ENCODE measurements at places on chromosomes 4 and X.

DNA sequence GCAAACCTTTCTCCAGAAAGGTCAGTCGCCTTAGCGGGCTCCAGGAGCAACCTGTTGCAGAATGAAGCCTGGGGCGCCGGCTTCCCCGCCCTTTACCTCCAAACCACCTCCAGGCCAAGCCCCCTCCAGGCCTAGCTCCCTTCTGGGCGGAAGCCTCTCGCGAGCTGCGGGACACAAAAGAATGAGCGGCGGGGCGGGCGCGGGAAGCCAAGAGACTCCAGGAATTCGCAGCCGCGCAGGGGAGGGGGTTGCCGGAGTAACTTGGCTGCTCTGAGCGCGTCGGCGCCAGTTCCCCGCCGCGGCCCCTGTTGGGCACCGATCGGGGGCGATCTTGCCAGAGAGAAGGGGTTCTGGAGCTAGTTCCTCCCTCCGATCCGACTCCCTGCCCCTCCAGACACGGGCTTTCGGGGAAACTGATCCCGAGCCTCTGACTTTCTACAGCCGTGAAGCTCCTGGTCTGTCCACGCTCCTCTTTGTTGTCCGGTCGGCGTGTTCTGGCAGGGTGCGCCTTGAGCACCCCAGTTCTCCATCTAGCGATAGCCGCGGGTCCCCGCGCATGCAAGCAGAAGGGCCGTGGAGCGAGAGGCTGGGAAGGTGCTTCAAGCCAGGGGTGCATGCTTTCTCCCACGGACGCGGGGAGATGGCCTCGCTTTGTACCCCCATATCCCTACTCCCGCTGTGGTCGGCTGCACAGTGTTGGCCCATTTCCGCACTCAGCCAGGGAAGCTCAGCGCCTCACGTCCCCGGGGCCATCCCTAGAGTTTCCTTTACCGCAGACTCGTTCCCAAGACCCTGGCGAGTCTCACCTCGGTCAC is 1.2 kb downstream of the PROM1 start:
- no peak for DNase-seq

GRCh38 chr4:183831683-183832082 is 73.4 kb upstream of the STOX2 start:
- DNase-seq: no peak

DNA sequence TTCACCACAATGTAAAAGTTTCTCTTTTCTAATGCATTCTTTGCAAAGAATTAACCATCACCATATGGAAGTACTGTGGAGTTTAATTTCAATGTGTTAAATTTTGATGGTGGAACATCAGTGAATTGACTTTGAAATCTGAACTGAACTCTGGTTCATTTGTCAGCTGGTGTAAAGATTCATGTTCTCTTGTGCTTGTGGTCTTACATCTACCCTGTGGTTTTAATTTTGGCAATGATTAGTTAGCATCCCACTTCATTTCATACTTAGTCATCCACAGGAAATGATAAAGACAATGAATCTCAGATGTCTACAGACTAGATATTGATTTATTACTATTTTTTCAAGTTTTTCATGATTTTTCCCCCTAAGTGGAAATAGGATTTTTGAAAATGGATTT is 77.8 kb downstream of the GRID2 start:
- DNase-seq: no peak

DNA sequence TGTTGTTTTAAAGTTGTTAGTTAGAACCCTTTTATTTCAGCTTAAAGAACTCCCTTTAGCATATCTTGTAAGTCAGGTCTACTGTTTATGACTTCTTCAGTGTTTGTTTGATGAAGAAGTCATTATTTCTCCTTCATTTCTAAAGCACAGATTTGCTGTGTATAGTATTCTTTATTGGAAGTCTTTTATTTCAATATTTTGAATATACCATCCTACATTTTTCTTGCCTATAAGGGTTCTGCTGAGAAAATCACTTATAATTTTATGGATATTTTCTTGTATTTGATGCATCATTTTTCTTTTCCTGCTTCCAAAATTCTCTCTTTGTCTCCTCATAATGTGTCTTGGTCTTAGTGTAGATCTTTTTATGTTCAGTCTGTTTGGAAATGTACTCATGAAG is 134.5 kb downstream of the CPXCR1 start:
- no peak for DNase-seq

DNA sequence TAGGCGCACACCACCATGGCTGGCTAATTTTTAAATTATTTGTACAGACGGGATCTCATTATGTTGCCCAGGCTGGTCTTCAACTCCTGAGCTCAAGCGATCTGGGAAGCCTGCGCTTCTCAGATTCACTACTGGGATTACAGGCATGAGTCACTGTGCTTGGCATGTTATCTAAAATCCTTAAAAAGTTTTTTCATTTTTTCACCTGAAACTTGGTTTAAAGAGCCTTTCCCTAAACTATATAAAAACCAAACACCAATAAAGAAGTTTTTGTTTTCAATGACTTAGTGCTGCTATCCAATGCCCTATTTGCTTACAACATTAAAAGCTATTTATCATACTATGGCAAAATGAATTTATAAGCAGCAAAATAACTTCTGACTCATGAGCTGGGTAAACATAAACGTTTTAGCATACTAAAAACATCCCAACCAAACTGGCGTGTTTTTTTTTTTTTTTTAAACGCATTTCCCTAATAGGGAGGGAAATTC is 127.8 kb downstream of the UBE2K start:
- no peak for DNase-seq

DNA sequence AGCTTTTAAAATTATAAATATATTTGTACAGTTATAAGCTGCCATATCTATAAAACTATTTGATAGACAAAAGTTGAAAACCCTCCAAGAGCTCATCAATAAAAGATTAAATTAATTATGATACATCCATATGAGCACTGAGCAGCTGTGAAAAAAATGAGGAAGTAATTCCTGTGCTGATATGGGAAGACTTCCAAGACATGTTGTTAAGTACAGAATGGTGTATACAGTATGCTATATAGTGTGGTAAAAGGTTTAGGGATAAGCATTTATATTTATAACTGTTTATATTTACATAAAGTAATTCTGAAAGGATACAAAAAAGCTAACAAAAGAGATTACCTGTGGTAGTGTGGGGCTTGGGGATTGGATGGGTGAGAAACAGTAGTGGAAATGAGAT is 92.8 kb upstream of the BMP2K start:
- no peak for DNase-seq

DNA sequence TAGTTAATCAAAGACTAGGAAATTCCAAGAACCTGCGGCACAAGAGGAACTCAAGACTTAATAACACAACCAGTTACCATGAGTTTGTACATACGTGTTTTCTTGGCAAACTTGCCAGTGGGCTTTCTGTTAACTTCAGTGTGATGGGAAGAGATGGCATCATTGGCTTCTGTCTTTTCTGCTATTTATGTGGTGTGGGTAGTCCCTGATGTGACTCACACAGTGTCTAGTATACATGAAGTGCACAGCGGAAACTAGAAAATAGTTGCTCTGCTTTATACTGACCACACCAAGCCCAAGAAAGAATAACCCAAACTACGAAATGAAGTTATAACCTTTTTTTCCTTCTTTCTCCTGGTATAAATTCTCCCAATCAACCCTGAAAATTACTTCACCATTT is 24.5 kb downstream of the DAPP1 start:
- no peak for DNase-seq

GRCh38 chr4:104532677-104533076 is 38.0 kb upstream of the CXXC4 start:
- DNase-seq: no peak

DNA sequence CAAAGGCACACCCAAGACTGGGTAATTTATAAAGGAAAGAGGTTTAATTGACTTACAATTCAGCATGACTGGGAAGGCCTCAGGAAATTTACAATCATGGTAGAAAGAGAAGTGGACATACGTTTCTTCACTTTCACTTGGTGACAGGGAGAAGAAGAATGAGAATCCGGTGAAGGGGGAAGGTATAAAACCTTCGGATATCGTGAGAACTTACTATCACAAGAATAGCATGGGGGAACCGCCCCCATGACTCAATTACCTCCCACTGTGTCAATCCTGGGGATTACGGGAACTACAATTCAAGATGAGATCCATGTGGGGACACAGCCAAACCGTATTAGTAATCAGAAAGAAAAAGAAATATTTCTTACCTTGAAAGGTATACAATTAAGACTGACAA is 782.9 kb upstream of the HS3ST1 start:
- no peak for DNase-seq

DNA sequence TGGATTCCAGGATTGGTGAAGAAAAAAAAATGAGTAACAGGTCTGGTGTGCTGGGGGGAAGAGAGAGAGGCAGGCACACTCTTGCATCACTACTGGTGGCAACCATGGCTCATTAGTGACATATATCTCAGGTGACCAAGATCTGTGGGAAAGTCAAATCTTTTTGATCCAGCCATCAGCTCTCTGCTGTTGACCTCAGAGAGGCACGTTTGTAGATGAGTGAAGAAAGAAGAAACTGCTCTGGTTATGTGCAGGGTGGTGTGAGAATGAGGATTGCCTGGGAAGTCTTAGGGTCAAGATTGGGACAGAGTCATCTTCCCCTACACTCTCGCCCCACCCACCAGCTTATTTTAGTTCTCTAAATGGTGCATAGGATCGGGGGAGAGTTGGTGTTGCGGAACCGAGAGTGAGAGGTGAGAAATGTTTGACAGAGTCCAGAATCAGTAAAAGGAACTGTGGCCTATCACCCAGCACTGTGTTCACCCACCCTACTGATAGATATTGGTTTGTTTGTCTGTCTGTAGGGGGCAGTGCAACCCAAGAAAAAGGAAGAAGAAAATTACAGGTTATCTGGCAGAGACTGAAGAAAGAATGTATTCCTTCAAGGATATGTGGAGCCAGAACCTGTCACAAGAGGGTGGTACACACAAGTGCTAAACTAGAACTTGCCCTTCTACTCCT is 21.9 kb downstream of the ARMCX6 start:
- peak; percentile 27 for DNase-seq

- DNase-seq: no peak
Observed at GRCh38 chr4:110998320-110998719, 375.4 kb upstream of the PITX2 start.

DNA sequence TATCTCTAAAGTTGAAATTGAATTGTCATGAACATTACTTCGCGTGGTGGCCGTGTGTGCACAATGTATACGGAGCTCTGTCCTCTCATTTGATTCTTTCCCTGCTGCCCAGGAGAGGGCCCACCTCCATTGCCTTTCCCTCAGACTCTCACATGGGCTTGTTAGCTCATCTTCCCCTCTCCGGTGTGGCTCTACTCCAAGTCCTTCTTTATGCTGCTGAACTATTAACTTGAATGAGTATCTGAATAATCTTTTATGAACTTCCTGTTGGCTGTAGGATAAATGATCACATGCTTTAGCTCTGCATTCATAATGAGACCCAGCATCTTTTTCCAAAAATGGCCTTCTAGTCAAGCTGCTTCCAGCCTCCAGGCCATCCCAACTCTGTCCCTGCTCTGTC is 68.8 kb upstream of the CLNK start:
- DNase-seq: no peak

GRCh38 chr4:40334591-40335524 is at the start of gene CHRNA9:
TSS of gene CHRNA9 (plus strand) at chr4:40335333. CDS start at chr4:40335468, 135 bp downstream.
- DNase-seq: no peak

GRCh38 chr4:37770016-37770415 is 56.5 kb upstream of the PGM2 start:
- no peak for DNase-seq

- DNase-seq: no peak
Observed at GRCh38 chr4:66750273-66750672, 795.0 kb downstream of the CENPC start.

DNA sequence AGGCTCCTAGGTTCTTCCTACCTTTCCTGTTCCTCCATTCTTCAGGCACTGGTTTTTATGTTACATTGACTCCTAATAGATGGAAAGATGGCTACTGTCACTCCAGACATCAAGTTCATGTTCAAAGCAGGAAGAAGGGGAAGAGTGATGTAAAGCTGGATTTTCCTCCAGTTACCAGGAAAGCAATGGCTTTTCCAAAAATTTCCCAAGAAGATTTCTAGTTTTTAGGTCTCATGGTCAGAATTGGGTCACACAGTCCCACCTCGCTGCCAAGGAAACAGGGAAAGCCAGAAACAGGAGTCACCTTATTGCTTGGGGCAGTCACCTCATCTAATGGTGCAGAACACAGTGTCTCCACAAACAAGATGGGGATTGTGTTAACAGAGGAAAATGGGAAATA is 21.5 kb downstream of the RXFP1 start:
- no peak for DNase-seq

- no peak for DNase-seq
Observed at GRCh38 chrX:38816155-38816554, 14.9 kb downstream of the MID1IP1 start.

- DNase-seq: no peak
Observed at GRCh38 chr4:126708716-126709115, 924.0 kb upstream of the INTU start.
